ENCODE measurements at places on chromosomes 6 and 20.

- DNase-seq, result no peak
These were observed 49.1 kb upstream of the TASP1 start for GRCh38 chr20:13687815-13688214.

DNA sequence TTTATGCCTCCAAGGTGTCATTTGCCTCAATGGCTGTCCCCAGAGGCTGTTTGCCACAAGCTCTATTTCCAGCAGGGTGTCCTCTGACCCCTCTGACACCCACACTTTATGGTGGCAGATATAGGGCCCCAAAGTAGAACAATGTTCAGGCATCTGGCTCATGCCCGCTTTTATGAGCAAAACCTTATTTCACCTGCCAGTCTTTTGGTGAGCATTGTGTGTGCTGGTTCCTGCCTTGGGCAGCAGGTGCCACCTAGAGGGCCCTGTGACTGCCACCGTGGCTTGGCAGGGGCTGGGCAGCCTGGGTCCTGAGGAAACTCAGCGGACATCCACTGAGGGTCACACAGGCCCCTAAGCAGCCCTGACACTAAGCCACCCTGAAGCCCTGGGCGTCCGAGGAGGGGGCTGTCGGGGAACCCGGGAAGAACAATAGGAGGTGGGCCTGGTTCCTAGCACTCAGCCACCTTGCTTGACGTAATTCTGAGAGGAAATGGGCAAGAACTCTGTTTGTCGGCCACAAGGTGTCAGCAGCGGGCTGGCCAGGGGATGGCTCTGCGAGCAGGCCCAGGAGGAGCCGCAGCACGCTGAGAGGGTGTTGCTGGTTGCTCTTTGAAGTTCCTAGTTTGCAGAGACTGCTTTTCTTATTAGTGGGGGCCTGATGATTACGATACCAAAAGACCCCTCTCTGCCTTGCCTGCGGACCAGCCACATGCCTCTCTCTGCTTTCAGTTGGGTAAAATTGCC lies 148.9 kb downstream of the SCML4 start:
- peak; percentile 88 for DNase-seq

DNA sequence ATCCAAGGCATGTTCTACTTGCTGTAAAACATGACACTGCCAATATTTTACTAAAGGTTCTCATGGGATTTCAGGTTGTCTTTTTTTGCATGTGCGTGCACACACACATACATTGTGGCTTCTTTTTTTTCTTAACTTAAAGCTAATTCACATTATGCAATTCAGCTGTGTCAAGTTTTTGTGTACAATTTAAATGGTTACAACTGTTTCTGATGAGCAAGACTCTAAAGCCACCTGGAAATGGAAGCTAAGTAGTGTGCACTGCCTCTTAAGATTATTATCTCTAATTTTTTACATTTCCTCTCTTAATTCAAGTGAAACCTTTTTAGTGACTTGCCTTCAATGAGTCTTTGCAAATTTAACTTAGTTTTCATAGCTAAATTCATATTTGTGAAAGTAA lies 75.3 kb downstream of the TULP4 start:
- no peak for DNase-seq

- no peak for DNase-seq
These were observed 174.9 kb upstream of the PRND start for GRCh38 chr20:4546786-4547185.

- DNase-seq, result peak; percentile 77
These were observed 39.8 kb downstream of the SRSF3 start for GRCh38 chr6:36633915-36634314.

DNA sequence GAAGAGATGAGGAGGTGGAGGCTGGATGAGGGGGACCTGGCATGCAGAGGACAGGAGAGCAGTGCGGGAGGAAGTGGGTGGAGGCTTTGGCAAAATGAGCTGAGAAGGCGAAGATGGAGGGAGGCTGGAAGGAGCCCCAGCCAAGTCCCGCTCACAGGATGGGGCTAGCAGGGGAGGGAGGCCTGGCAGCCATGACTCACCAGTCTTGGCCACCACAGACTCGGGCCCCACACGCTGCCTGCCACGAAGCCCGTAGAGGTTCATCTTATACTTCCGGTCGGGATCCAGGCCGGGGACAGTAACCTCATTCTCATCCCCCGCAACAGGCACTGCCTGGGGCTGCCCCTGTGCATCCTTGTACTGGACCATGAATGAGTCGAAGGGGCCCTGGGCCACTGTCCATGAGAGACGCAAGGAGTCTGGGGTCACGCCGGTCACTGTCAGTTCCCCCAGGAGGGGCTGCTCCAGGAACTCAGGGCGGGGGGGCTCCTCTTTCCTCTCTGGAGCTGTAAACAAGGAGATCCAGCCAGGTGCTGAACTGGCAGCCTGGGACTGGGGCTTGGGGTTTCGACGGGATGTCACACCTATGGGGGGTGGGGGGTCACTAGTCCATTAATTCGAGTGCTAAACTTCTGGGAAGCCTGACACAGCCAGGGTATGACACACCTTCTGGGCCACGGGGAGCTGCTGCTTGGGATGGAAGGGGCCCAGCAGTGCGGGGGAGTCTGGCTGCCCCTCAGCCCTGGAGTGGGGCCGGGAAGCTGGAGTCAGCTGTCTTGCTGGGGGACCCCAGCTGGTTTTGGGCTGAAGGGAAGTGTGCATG lies 27.8 kb downstream of the TNXB start:
- DNase-seq, result peak; percentile 44

DNA sequence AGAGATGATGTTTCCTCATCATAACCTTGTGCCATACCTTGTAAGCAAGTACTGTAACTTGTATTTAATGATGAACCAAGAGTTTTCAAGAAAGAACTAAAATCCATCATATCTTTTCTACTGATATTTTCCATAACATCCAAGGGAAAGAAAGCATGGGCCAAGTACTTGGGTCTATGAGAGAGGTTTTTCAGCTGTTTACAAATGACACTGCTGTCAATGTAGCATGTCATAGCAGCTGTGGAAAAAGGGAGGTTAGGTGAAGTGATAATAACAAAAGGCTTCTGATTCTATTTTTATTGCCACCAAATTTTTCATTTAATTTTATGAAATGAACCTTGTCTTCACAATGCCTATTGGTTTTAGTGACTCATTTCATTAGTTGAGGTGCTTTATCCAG lies 482.3 kb downstream of the LMBRD1 start:
- no peak for DNase-seq

GRCh38 chr6:4208158-4208557 lies 72.8 kb upstream of the ECI2 start:
- DNase-seq, result no peak

- no peak for DNase-seq
These were observed 107.3 kb downstream of the PRND start for GRCh38 chr20:4828830-4829513.

DNA sequence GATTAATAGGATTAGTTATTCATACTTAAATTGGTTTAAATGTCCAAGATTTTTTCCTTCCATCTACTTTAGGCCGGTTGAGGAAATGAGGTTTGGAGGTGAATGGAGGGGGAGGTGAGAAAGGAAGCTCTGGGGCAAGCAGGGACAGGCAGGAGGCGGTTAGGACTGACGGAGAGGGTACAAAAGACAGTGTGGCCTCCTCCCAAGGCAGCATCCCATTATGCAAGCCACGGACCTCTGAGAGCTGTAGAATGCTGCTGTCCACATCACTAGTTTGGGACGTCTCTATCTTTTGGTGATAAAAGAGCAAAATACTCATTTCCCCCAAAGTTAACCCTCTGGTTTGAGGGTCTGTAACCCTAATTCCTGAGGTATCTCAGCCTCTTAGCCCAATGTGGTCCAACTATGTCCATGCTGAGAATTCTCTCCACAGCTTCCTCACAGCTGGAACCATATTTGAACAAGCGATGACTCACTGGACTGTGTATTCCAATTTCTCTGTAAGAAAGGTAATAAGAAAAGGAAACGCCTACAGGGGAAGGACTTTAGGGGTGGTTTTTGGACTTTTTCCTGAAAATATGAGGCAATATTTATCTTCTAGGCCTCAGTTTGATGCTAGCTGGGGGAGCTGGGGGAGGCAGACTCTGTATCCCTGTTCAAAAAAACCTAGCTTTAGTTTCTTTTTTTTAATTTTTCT lies 172.2 kb downstream of the TFAP2B start:
- no peak for DNase-seq

DNA sequence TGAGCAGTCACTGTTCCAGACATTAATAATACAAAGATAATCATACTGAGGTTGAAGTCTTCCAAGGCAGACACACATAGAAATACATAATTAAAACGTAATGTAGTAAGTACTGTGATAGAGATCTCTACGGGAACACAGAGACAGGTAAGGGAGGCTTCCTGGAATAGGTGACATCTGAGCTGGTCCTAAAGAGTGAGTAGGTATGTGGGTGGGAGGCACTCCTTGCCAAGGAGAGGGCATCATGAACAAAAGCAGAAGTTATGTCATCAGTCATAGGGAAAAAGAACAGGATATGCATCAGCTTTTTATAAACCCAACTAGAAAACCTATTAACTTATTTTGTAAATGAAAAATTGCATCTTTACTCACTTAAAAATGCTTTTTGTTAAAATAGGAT lies 110.0 kb downstream of the MAP7 start:
- DNase-seq, result no peak

DNA sequence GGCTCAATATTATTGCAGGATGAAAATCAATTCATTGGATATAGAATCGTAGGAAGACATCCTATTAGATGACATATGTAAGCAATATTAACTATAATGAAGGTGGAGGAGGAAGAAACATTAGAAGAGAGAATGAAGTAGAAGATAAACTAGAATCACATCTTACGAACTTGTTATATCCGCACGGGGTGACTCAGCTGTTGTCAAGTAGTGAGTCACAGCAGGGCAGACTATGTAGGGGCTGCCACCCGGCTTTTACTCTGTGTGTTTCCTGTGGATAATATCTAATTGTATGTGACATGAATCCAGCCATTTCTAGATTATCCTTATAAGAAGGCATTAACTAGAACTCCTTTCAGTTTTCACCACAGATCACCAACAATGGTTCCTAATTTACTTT lies 520.2 kb downstream of the DOK5 start:
- no peak for DNase-seq

DNA sequence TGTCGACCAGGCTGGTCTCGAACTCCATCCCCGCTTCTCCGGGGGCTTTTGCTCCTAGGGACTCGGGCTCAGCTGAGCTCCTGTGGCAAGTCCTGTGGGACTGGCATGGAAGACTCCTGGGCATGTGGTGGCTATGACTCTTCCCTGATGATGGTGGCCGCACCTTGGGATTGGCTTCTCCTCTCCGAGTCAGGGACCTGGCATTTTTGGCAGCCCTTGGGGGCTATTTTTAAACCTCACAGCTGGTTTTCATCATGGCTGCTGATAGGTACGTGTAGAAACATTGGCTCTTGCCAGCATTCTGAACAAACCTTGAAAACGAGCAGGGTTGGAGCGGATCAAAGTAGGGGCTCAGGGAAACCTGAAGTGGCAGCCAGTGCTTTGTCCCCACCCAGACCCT lies 54.1 kb downstream of the RBM38 start:
- DNase-seq, result peak; percentile 81

GRCh38 chr6:53111865-53112264 lies 36.8 kb downstream of the GCM1 start:
- DNase-seq, result no peak

DNA sequence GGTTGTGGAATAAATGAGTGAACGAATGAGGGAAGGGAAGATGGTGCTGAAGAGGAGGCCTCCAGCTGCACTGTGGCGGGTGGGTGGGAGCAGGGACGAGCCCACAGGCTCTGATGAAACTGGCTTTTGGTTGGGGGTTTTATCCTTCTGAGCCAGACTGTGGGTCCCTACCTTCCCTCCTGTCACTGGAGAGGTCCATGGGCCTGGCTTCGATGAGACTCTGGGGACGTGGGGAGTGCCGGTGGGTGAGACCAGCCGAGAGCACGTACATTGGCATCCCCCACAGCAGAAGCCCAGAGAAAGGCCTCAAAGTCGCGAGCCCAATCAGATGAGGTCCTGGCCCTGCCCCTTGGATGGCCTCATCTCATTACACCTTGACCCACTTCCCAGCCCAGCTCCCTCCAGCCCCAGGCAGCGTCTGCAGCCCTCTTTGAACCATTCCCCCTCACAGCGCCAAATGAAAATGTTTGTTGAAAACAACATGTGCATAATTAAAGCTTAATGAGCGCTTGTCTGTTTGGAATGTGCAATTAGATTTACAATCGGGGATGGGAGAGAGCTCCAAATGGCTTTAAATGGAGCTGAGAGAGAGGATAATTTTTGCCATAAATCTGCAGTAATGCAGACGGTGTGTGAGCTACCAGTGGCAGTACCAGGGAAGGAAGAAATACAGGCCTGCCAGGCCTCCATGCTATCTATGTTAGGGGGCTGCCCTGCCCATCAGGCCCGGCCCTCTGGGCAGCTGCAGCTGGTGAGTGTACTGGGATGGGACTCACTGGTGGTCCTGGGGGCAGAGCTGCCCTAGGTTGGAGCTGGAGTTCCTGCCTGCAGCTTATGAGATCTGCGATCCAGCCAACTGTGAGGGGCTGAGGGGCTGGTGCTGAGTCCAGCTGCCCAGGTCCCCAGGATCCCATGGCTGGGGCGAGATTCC lies 47.2 kb downstream of the TOX2 start:
- no peak for DNase-seq

- DNase-seq, result peak; percentile 24
These were observed 20.8 kb upstream of the TRAF3IP2 start for GRCh38 chr6:111626441-111626840.

DNA sequence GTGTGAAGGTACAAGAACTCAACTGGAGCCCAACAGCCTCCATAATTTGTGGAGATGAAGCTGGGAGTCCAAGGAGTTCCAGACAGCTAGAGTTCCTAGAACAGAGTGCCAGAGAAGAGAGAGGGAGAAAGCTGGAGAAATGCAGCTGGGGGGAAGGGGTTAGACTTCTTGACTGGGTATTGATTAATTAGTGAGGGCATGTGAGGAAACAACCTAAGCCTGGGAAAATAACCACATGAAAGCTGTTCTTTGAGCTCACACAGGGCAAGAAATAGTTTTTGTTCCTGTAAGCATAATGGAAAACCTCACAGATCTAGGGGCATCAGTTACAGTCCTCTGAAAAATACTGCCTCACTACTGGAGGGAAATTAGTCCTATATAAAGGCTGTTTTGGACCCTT lies 230.5 kb upstream of the FKBP1C start:
- DNase-seq, result no peak

- DNase-seq, result no peak
These were observed 57.1 kb downstream of the UST start for GRCh38 chr6:148803979-148804378.

- DNase-seq, result no peak
These were observed 4.9 kb downstream of the ANKRD66 start for GRCh38 chr6:46751658-46752057.

DNA sequence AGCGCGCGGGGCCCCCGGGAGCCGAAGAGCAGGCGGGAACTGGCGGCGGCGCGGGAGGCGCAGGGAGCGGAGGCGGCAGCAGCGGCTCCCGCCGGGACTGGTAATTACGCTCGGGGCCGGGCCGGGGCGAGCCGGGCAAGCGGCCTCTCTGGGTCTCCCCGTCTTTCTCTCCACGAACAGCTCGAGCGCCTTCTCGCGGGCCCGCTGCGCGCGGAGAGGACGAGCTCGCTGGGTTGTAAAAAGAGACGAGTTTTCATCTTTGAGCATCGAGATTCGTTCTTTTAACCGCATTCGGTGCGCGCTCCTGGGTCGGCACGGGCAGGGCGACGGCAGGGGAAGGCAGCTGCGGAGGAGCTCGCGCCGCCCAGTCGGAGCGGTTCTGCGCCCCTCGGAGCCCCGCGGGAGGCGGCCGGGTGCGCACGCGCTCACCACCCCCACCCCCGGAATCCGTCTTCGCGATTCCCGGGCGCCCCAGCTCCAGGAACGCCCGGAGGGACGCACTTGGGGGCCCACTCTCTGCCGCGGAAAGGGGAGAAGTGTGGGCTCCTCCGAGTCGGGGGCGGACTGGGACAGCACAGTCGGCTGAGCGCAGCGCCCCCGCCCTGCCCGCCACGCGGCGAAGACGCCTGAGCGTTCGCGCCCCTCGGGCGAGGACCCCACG lies 38.0 kb downstream of the YTHDF1 start:
- no peak for DNase-seq

- DNase-seq, result no peak
These were observed 2.0 kb downstream of the CD40 start for GRCh38 chr20:46120136-46120535.

All from heart right ventricle (tissue), 16 donors.